ENCODE measurements at places on chromosomes 1 and 21. TPM values are rescaled to one million over a fixed set of nuclear protein-coding genes. Genes with fewer than 3 reads are reported as not detected.

- DNase-seq: no peak
These were observed 209.9 kb downstream of the GRIK3 start for GRCh38 chr1:36824390-36824861.

Gene SLC1A7
- not detected for total RNA-seq

GRCh38 chr1:167922611-167923074 is 8.7 kb upstream of the ADCY10 start:
- DNase-seq: peak; percentile 33

Gene KCNE2
- total RNA-seq: not detected

- no peak for DNase-seq
These were observed 7.8 kb downstream of the VASH2 start for GRCh38 chr1:212958175-212958574.

Gene TNFRSF18
- total RNA-seq: not detected

DNA sequence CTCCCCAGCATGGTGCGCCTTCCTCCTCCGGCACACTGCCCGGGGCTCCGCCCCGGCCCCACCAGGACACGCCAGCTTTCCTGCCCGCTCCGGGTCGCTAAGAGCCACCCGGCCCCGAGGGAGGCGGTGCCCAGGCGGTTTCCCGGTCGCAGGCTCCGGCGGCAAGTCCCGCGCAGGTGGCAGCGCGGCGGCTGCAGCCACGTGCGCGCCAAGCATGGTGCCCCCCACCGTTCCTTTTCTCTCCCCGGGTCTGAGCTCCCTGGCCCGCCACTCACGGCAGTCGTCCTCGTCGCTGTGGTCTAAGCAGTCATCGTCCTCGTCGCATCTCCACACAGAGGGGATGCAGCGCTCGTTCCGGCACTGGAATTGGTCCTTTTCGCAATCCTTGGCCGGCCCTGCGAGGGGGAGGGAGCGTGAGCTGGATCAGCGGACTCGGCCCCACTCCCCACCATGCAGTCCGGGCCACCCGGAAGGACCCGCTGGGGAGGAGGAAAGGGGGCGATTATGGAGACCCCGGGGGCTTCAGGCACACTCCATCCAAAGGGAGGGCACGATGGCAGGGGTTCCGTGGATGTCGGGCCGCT is 1.2 kb downstream of the LRP8 start:
- DNase-seq: peak; percentile 46

- DNase-seq: no peak
These were observed 4.4 kb downstream of the DRAXIN start for GRCh38 chr1:11695861-11696260.

Gene FAM72D
- 11.9 TPM for total RNA-seq

Gene WNT9A
- total RNA-seq: 6.6 TPM

DNA sequence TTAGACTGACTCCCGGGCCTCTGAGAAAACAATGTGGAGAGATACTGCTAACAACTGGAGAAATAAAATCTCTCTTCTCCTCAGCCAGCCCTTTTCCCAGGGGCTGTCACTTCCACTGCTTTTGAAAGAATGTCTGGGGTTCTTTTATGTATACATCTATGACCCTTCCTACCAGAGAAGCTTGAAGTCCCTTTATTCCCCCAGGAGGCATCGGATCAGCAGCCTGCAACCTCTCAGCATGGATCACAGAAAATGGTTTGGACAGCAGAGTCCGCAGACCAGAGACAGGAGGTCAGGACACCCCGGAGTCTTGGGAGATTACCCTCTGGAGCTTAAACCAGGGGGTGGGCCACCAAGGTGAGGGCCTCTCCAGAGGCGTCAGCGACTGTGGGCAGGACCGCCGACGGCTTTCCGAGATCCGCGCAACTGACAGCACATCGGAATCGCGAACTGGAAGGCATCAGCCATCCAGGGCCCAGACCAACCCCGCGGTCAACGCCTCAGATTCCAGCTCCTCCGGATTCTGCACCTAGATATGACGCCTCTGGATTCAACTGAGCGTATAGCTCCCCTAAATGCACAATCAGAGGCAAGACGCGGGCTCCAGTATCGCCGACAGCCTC is 1.0 kb downstream of the EPHA10 start:
- DNase-seq: no peak

Gene EEIG2
- total RNA-seq: 0.93 TPM
